ENCODE measurements at places on chromosomes 13 and 19.

DNA sequence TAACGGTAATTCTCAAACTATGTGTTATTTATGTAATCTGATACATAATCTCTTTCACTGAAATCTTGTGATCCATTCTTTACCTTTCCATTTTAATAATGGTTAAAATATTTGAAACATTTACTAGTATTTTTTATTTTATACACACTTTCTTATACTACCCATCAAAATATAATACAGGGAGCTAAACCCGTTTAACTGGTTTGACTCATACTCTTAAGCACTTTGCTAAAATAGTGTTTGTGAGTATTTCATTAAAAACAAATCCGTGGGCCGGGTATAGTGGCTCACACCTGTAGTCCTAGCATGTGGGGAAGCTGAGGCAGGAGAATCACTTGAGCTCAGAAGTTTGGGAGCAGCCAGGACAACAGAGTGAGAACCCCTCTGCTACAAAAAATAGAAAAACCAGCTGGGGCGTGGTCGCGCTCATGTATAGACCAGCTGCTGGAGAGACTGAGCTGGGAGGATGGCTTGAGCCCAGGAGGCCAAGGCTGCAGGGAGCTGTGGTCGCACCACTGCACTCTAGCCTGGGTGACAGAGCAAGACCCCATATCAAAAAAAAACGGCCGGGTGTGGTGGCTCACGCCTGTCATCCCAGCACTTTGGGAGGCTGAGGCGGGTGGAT is 43.8 kb upstream of the DCUN1D2 start:
- no peak for DNase-seq

- no peak for DNase-seq
Observed at GRCh38 chr13:22053053-22053452, 382.2 kb downstream of the FGF9 start.

GRCh38 chr13:72383646-72384045 is 343.8 kb downstream of the MZT1 start:
- DNase-seq: no peak

- no peak for DNase-seq
Observed at GRCh38 chr13:79406597-79406908, 498 bp upstream of the RBM26 start.

GRCh38 chr19:43675269-43675879 is 5.4 kb upstream of the PLAUR start:
- no peak for DNase-seq

- DNase-seq: no peak
Observed at GRCh38 chr13:26074706-26075105, 22.9 kb upstream of the SHISA2 start.

GRCh38 chr13:48579165-48579918 is 46.5 kb upstream of the RCBTB2 start:
- no peak for DNase-seq

GRCh38 chr19:14450168-14450874 is 17.2 kb downstream of the PKN1 start:
- peak; percentile 50 for DNase-seq

DNA sequence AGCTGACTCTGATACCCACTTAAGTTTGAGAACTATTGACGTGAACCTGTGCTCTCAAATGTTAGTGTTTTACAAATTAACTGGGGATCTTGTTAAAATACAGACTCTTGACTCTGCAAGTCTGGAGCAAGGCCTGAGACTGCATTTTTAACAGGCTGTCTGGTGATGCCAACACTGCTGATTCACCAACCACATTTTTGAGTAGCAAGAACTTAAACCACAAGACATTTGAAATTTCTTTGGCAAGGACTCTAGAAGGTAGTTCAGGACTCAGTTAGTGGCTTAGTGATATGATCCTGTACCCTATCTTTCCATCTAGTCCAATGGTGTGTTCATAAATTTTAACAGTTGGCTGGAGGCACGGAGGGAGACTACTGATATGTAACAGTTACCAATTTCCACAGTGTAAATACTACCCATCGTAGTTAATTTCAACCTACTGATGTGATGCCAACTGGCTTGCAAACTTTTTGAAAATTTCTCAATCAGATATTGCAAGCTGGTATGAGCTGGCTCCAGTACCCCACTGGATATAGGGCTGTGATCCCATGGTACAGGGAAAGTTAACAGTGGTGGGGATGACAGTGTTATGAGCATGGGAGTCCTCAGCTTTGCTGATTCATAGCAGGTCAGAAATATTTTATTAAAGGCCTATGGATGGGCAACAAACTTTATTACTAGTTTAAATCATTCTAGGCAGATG is 255.1 kb downstream of the TBC1D4 start:
- DNase-seq: no peak

- no peak for DNase-seq
Observed at GRCh38 chr13:106499896-106500295, 35.6 kb downstream of the EFNB2 start.

- no peak for DNase-seq
Observed at GRCh38 chr13:27481766-27482165, 31.4 kb upstream of the MTIF3 start.

DNA sequence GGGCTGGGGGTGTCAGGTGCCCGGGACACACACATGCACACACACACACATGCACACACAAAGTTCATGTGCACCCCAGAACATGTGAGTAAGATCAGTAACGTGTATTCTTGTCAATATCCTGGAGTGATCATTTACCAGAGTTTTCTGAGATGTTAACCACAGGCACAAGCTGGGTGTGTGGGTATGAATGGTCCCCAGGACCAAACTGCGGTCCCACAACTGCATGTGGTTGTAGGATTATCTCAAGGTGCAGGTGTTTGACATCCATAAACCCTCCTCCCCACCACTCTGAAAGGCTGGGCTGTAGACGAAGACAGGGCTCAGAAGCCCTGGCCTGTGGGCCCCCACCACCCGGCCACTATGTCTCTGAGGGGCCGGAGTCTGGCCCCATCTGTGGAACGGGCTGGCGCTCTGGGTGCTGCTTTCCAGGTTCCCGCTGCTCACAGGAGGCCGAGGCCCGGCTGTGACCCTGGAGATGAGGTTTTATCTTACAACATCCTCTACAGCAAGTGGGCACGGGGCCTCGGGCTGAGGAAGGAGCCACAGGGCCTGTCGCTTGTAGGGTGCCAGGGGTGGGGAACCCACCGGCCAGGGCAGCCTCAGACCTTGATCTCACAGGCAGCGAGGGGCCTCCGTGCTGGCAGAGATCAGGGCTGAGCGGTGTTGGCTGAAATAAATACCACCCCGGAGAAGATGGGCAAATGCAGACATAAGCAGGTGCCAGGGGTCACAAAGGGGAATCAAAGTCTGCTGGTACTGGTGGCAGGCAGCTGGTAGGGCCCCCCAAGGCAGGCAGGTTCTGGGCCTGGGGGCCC is 4.3 kb downstream of the F2RL3 start:
- DNase-seq: no peak

DNA sequence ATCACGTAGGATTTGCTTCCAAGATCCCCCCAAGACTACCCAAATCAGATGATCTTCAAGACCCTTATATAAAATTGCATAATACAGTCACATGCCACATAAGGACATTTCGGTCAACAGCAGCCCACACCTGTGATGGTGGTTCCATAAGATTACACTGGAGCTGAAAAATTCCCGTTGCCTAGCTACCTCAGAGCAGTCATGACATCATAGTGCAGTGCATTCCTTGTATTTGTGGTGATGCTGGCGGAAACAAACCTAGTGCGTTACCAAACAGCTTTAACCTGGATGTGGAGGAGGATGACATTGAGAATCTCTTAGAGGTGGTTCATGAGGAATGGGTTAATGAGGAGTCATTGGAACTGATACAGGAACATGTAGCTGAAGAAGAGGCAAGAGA is 4.8 kb downstream of the ZNF766 start:
- DNase-seq: no peak

GRCh38 chr13:24185591-24186232 is 25.2 kb downstream of the SPATA13 start:
- no peak for DNase-seq

GRCh38 chr13:110689041-110689440 is 16.9 kb downstream of the CARS2 start:
- DNase-seq: no peak

GRCh38 chr19:9917321-9917720 is 19.0 kb downstream of the OLFM2 start:
- no peak for DNase-seq

GRCh38 chr13:27522847-27523246 is 72.5 kb upstream of the MTIF3 start:
- no peak for DNase-seq

GRCh38 chr13:33934343-33934742 is 116.4 kb downstream of the RFC3 start:
- no peak for DNase-seq

DNA sequence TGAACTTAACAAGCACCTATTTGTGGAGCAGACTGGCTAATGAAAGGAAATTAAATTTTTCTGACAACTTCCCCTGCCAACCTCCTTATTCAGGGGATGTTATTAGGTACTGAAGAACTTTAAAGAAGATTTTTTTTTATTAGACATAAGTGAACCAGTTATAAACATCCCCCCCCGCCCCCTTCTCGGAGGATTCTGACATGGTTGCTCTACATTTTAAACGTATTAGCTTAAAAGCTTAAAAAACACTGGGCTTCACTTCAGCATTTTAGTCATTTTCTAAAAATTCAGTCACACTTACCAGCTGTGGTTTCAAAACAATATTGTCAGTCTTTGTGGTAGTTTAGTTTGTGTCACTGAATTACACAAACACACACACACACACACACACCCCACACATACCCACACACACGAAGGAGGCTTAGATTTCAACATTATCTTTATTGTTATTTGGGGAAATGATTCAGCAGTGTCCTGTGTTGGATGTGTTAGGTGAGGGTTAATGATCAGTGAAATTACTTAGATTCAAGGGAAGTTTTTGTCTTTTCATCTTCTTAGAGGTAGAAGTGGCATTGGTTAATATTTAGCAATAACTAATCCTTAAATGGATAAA is 145.7 kb downstream of the PCCA start:
- DNase-seq: no peak

GRCh38 chr19:54029930-54030490 is 33.7 kb downstream of the VSTM1 start:
- peak; percentile 19 for DNase-seq

DNA sequence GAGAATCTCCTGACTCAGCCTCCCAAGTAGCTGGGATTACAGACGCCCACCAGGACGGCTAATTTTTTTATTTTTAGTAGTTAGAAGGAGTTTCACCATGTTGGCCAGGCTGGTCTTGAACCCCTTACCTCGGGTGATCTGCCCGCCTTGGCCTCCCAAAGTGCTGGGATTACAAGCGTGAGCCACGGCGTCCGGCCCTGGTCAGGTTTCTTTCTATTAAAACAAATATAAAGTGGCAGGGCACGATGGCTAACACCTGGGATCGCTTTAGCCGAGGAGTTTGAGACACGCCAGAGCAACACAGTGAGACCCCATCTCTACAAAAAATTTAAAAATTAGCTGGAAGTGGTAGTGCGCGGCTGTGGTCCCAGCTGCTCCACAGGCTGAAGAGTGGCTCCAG is 1.5 kb upstream of the MED25 start:
- DNase-seq: no peak

GRCh38 chr19:38513762-38514167 is 80.3 kb downstream of the RYR1 start:
- no peak for DNase-seq

DNA sequence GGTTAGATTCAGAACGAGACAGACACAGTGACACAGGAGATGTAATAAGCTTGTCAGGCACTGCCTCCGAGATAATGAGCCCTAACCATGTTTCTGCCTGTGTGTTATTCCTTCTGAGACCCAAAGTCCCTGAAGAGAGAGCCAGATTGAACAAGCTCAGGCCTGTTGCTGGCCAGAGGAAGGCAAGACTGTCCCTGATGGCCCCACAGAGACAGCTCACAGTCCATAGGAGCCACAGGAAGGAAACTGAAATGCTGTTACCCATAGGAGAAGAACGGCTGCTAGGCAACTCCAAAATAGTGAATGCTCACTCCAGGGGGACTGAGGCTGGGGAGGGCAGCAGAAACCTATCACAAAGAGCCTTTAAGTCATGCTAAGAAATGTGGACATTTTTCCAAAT is 31.8 kb upstream of the RFXAP start:
- DNase-seq: no peak

GRCh38 chr13:109233293-109233692 is 553.1 kb downstream of the IRS2 start:
- no peak for DNase-seq

DNA sequence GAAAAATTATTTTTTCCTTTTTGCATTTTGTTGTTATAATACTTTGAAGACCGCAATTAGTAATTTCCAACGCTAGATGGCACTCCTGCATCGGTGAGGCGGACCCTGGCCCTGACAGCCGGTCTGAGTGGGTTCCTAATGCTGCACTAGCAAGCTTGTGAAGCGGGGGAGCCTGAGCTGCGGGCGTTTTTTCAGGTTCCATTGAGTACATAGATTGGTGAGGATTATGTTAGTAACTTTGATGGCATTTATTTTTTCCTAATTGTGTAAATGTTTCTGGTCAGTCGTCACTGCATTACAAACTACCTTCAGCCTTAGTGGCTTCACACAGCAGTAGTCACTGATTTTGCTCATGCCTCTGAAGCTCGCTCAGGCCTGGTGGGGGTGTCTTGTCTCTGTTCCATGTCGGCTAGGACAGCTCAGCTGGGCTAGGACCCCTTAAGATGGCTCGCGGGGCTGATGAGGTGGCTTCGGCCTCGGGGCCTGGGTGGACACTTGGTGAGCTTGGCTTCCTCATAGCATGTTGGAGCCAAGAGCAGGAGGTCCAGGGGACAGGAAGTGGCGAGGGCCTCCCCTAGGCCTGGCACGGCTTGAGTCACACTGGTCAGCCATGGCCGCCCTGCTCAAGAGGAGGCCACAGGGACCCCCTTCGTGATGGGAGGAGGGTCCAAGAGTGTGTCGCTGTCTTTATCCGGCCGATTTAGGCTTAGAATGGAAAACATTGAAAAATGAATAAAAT is 25.0 kb downstream of the ERCC5 start:
- peak; percentile 17 for DNase-seq

DNA sequence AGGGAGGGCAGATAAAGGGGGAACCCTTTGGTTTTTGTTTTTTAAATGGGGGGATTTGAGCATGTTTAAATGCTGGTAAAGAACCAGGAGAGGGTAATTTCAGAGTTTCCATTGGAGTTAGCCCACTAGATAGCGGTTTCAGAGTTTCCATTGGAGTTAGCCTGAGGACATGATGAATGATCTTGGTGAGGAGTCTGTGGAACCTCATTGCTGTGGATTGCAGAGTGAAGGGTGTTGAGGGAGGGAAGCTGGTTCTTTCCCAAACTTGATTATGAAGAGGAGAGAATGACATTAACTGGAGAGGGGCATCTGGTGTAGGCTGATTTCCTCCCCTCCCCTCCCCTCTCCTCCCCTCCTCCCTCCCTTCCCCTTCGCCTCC is 5.0 kb downstream of the WASF3 start:
- no peak for DNase-seq

DNA sequence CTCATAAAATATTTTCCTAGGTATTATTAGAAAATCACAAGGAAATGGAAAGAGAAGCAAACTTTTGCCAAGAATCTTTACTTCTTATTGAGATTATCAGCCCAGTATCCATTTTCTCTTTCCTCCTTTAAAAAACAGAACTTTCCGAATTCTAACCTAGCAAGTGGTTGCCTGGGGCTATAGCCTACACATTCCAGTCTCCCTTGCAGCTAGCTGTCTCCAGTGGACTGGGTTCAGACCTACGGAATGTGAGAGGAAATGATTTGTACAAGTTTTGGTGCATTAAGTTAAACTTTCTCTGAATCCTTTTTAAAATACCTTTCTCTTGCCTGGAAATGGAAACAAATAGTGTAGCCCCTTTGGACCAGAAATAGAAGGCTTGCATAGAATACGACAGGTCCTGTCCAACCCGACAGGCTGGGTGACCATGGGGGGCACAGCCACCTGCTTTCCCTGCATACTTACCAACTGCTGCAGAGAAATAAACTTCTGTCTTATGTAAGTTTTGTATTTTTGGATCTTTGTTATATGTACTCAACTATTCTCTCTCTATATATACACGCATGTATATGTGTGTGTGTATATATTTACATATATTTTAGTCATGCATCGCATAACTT is 185.9 kb downstream of the NALCN start:
- no peak for DNase-seq
